Fibroblast of skin of left quadriceps (primary cell): ENCODE measurements at places on chromosomes 3 and 15.
A peak's percentile ranks its signal among the peaks of the same experiment; 100 is the strongest.

DNA sequence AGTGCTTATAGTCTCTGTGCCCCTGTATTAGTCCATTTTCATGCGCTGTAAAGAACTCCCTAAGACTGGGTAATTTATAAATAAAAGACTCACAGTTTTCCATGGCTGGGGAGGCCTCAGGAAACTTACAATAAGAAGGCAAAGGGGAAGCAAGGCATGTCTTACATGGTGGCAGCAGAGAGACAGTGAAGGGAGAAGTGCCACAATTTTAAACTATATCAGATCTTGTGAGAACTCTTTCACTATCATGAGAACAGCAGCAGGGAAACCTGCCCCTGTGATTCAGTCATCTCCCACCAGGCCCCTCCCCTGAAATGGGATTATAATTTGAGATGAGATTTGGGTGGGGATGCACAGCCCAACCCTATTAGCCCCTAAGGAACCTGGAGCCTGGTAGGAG, 243.2 kb downstream of the EDEM1 start:
- DNase-seq, result no peak

DNA sequence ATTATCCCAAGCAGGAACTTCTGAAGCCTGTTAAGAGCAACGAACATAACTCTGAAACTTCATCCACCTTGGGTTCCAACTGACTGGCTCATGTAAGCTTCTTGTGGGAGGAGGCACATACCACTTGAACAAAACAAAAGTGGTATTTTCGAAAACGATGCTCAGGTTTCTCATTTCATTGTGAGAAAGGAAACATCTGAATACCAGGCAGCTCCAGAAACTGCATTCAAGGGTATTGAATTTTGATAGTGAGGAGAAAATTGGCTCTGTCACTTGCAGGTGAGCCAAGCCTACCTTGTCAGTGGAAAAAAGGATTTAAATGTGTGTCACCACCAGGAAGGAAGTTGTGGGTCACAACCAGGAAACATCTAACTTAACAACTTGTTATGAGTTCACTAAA, 218.1 kb upstream of the SATB1 start:
- no peak for DNase-seq

DNA sequence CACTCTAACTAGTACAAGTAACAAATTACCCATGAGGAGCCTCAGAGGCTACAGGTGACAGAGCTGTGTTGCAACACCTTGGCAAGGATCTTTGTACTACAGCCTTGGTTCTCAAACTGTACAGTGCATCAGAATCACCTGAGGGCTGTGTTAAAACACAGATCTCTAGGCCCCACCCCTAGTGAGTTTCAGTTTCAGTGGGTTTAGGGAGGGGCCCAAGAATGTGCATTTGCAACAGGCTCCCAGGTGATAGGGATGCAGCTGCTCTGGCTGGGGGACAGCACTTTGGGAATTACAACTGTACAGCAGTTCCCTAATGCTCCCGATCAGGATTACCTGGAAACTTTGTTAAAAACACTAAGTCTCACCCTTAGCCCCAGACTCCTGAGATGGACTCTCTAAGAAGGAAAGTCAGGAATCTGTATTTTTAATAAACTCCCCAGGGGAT, 66.1 kb upstream of the NR2F2 start:
- DNase-seq, result no peak

- DNase-seq, result no peak
These were observed 300.1 kb upstream of the PROK2 start for GRCh38 chr3:72085036-72085435.

GRCh38 chr15:42741710-42742109, 4.8 kb upstream of the CDAN1 start:
- peak; percentile 59 for DNase-seq

DNA sequence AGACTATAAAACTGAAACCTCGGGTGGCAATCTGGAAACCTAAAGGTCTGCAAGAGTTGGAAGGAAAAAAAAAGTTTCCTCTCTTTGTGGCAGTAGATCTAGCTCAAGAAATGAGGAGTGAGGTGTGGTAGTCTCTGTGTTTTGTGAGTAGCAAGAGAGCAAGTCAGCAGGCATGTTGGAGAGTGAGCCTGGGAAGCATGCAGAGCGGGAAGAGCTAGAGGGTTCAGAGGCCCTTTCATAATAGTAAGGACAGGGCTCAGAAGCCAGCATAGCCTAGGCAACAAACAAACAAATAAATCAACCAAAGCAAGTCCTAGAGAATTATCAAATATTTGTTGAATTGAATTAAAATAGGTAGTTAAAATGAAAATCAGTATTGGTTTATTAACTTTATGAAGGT, 189.7 kb upstream of the CBLB start:
- DNase-seq, result no peak

DNA sequence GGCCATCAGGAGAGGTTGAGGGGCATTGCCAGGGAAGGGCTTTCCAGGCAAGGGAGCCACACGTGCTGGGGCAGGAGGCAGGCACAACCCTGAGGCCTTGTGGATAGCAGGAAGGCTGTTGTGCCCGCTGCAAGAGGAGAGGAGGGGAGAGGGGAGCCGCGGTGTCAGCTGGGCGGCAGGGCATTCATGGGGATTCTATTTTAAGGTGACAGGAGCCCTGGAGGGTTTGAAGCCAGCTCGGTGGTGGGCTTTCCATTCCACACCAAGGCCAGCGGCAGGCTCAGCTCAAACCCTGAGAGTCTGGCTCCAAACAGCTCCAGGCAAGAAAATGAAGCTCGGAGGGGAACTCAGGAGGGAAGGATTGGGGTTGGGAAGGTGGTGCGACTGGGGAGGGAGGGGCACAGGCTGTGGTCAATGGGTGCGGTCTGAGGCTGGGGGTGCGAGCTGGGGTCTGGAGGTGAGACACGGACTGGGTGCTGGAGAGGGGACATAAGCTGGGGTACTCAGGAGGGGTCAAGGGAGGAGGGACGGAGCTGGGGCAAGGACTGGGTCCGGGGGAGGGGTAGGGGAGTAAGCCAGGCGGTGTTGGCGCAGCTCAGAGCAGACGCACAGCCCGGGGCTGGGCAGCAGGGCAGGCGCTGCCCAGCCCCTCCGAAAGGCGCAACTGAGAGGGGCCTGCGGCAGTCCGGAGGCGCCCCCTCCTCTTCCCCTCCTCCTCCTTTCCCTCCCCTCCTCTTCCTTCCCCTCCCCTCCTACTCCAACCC, 43.4 kb downstream of the TPRA1 start:
- no peak for DNase-seq

DNA sequence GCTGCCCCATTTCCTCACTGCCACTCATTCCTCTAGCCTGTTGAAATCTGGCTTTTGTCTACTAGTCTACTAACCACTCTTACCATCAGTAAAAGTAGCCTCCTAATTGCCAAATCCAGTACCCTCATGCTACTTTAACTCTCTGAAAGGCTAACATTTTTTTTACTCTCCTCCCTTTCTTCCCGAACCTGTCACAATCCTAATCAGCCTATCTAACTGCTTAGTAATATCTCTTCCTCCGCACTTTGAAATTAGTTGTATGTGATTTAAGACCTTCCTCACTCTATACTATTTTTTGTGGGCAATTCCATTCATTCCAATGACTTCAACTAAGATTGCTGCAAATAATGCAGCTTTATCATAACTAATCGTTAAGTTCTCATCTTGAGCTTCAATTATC, 3.7 kb downstream of the SENP7 start:
- peak; percentile 16 for DNase-seq

- no peak for DNase-seq
These were observed 66.8 kb upstream of the BLM start for GRCh38 chr15:90650117-90650955.

DNA sequence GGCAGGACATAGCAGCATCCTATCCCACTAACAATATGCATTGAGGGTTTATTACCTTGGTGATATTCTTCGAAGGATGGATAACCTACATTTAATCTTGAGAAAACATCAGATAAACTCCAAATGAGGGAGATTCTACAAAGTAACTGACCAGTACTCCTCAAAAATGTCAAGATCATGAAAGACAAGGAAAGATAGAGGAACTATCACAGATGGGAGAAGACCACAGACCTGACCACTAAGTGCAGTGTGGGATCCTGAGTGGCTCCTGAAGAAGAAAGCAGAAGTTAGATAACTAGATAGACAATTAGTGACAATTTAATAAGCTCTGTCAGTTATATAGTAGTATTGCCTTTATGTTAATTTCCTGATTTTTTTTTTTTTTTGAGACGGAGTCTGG, 17.7 kb upstream of the CGNL1 start:
- no peak for DNase-seq

DNA sequence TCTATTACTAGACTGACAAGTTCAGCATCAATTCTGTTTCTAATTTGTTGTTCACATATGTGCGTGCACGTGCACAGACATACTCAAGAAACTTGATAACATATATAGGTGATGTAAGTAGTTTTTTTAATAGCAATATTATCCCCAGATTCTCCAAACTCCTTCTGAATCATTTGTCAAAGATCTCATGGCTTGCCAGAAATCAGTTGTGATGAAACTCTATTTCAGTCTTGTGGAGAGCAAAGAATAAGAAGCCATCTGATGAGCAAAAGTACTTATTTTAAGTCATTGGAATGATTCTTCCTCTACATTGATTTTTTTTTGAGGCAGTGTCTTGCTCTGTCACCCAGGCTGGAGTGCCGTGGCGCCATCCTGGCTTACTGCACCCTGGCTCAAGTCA, 167.0 kb upstream of the TBL1XR1 start:
- no peak for DNase-seq

DNA sequence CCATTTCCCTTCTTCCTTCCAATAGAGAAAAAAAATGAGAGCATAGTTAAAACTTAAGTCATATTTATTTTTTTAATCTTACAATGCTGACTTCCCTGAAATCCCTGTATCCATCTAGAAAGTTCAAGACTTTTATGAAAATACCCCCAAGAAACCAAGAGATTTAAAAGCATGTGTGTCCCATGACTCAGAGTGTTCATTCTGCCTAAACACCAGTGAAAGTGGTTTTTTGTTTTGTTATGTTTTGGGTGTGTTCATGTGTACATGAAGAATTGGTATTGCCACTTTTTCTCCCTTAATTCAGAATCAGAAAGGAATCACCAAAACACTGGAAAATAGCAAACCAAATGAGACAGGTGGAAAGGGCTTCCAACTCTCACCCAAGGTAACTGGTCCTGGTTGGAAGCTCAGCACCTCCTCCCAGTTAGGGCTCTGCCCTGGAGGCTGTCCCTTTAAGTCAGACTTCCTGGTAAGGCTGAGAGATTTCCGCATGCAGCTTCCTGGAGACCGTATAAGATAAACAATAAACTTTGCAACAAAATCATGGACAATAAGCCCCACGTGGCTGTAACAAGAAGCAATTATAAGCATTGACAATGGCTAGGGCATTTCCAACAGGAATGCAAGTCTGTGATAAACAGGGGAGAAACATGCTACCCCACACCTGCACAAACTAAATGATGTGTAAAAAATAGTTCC, 121.9 kb upstream of the ARHGEF3 start:
- DNase-seq, result no peak

- no peak for DNase-seq
These were observed 32.8 kb downstream of the SLC30A4 start for GRCh38 chr15:45489690-45490238.

DNA sequence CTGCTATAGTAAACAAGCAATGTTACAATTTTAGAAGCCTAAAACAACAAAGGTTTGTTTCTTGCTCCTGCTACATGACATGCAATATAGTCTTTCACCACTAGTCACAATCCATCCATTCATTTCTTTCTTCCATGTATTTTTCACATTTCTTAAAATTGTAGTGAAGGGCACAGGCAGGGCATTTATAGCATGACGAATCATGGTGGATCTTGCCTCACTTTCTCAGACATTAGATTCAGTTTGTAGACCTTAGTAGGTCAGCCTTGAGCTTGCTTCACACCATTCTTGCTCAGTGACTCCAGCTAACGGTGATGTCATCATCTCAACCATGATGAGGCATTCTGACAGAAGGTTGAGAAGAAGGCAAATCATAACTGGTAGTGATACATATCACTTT, 546.8 kb downstream of the TBL1XR1 start:
- DNase-seq, result no peak

DNA sequence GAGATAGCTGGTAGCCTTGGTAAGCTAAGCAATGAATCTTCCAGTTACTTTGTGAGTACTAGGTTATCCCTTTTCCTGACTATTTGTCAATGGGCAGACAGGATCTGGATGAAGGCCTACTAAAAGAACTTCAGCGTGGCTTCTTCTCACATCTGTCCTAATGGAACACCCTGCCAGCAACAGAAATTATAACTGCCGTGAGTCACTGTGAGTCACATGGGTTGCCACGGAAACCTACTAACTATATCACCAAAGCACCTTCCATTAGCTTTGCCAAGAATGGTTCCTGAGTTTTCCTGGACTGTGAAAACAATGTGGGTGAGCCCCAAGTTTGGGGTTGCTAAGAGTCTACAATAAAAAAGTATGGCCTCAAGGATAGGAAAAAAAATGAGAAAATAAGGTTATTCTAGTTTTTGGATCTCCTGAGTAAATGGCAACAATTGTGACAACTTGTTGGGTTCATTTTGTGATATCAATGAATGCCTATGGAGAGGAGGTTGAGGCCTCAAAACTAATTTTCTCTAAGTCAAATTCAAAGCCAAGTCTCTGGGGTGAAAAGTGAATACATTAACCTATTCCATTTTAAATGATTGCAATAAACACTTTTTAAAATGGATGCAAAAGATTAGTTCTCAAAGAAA, 195.1 kb upstream of the ICE2 start:
- peak; percentile 93 for DNase-seq

DNA sequence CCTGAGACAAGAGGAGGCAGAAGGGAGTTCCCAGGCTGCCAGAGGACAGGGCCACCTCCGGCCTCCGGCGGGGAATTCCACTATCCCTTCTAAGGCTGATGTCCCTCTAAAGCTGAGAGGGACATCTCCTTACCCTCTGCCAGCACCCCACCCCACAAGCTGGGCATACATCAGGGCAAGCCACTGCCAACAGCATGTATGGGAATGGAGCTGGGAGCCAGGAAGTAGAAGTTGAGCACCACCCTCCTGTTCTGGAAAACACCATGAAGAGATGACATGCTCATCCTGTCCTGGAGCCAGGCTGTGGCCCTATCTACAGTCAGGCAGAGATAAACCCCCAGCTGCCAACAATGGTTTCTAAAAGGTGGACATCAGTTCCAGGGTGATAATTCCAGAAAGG, 7.1 kb downstream of the PLCD1 start:
- DNase-seq, result no peak

GRCh38 chr15:75827691-75828090, 15.6 kb upstream of the UBE2Q2 start:
- no peak for DNase-seq

DNA sequence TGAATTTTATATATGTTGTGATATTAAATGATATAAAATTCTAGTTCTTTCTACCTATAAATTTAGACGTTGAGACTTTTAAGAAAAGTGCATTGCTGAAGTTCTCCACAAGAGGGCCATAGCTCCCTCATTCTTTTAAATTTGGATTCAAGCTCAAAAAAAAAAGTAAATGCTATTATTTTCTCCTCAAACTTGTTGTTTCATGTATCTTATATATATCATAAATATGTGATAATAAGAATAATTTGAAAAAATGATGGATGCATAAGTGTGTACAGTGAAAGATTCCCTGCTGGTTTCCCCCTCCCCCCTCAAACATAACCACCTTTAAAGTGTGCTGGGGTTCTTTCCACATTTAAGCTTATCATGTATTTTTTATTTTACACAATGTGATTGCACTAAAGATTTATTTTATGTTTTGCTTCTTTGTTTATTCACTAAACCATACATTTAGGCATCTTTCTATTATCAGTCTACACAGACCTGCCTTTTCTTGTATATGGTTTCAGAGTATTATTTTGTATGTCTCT, 769.4 kb upstream of the GOLIM4 start:
- DNase-seq, result peak; percentile 4

- peak; percentile 50 for DNase-seq
These were observed 1.2 kb downstream of the EOGT start for GRCh38 chr3:69012100-69012799.
